ENCODE measurements at places on chromosomes 5 and 9.

- no peak for DNase-seq
Observed at GRCh38 chr9:98907055-98907454, 36.7 kb upstream of the COL15A1 start.

DNA sequence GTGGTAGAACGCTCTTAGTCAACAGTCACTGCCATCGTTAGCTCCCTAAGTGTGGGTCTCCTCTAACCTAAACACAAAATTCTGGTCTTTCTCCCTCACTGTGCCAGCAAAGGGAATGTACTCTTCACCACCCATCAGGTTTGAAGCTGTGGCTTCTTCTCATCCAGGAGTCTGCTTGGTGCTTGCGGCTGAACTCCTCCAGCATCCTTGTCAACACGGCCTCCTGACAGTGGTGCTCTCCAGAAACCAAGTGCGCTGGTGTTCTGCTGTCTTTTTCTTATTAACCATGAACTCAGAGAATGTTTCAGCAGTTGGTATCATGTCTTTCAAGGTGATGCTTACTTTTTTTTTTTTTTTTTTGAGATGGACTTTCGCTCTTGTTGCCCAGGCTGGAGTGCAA, 23.9 kb upstream of the LPCAT1 start:
- no peak for DNase-seq

DNA sequence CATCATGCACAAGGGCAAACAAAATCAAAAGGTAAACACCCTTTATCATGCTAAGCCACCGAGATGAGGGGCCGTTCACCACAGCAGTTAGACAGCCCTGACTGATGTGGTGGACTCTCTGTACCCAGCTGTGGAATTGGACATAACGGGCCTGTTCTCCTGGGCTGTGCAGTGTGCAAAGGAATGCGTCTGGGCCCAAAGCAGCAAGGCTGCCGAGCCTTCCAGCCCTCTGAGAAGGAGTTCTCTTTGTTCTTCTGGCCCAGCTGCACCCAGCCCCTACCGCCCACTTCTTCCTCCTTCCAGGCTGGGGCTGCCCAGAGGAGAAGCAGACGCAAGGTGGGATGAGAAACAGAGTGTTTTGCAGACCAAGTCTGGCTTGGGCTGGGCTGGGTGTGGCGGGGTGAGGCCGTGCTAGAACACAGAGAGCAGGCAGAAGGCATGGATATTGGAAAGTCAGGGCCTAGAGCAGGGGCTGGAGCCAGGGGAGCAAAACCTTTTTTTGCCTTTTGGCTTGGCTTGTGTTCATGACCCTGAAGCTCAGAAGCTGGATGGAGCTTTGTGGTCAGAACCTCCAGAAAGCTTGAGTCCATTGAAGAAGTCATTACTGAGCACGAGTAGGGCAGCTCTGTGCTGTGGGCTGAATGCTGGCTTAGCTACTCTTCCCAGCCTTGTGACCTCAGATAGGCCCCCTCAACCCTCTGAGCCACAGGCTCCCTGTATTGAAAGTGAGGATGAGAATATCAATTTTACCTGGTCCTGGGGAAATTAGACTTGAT, 49.8 kb upstream of the SH3PXD2B start:
- no peak for DNase-seq

DNA sequence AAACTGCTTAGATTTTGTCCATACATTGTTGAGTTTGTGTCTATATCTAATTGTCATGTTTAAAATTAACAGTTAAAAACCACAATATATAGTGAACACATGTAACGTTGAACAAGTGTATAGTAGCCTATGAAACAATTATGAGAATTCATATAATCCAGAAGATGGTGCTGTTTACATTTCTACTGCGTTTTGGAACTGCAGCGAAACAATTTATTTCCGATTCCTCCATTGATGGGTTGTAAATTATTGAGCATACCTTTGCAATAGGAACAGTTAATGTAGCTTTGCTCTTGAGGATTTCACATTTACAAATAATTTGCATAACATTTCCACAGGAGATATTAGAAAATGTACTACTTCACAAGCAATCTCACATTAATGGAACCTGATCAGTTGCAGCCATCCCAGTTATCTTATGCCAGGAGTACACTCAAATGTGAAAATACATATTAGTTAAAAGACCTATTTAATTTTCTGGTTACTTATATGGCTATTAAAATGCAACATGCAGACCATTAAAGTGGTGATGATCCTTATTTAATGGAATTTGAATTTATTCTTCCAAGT, 411.8 kb downstream of the CDH10 start:
- no peak for DNase-seq

GRCh38 chr5:111635151-111635902, 121.7 kb downstream of the NREP start:
- no peak for DNase-seq

DNA sequence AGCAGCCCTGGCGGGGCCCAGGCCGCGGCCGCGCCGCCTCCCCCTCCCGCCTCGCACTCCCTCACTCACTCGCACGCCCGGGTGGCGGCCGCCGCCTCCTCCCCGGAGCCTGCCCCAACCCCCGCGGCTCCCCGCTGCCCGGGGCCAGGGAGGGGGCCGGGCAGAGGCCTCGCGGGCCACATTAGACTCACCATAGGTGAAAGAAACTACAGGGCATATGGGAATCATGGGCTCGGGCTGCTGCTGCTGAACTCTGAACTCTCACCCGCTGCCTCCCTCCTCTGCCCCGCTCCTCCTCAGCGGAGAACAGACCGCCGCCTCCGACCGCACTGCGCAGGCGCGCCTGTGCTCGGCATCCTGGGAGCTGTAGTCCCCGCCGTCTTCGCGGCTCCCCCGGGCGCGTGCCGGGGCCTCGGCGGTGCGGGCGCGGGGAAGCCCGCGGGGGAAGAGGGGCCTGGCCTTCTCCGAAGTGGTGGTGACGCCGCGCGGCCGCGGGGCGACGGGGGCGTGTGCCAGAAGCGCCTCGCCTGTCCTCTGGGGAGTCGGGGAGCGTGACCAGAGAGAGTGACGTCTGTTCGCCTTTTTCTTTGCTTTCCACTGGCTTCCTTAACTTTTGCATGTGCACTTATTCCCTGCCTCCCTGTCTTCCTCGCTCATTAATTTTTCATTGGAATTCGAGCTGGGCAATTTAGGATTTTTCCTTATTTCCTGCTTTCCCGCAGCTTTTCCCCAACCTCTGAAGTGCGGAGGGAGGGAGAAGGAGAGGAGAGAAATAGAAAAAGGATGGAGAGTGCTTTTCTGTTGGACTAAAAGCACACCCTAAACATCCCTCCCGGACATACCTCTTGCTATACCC, at the start of gene ZFR:
Gene ZFR (minus strand): TSS at position 310 of the 856 bp plus-strand sequence. CDS start 82 bp downstream, at position 228.
- DNase-seq, result peak; percentile 97

- no peak for DNase-seq
Observed at GRCh38 chr5:139222346-139222745, 24.2 kb upstream of the SIL1 start.

DNA sequence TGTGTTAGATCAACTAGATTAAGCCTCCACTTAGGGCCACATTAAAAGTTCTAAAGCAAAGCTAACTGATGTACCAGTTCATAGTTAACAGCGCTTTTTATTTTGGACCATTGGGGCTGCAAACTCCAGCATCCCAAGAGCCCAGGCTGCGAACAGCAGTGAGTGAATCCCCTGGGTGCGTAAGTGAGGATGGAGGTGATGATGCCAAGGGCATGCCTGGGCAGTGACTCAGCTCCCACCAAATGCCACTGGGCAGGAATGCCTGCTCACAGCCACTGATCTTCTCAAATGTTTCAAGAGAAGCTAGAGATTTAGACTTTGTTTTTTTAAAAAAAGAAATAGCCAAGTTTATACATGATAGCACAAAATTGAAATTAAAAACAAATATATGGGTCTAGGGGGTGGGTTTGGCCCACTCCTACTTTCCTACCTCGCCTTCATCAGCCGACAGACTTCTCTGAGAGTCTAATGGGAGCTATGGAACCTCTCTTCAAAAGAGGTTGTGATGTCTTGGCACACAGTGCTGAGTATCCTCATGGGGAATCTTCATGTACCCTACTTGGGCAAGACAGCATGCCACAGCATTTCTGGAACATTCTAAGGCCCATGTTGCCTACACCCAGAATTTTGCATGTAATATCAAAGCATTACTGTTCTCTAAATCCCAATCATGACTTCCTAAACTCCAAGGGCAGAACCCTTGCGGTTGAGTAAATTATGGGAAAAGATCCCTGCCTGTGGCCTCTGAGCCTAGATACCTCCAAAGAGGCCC, 398.1 kb downstream of the EBF1 start:
- DNase-seq, result no peak

DNA sequence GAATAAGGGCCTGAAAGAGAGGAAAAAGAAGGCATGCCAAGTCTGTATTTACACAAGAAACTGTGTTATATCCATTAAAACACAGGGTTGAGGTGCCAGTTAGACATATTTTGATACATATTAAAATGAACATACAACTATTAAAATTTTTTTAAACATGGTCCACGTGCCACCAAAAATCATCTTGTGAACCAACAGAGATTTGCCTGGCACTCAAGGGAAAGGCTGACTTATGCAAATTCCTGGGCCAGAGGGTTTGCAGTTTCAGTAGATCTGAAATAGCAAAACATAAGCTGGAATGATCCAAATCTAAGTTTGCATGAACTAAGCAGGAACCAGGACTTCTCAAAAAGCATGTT, 168.7 kb downstream of the SLIT3 start:
- DNase-seq, result no peak

GRCh38 chr9:133993635-133994253, 1.6 kb upstream of the VAV2 start:
- no peak for DNase-seq

DNA sequence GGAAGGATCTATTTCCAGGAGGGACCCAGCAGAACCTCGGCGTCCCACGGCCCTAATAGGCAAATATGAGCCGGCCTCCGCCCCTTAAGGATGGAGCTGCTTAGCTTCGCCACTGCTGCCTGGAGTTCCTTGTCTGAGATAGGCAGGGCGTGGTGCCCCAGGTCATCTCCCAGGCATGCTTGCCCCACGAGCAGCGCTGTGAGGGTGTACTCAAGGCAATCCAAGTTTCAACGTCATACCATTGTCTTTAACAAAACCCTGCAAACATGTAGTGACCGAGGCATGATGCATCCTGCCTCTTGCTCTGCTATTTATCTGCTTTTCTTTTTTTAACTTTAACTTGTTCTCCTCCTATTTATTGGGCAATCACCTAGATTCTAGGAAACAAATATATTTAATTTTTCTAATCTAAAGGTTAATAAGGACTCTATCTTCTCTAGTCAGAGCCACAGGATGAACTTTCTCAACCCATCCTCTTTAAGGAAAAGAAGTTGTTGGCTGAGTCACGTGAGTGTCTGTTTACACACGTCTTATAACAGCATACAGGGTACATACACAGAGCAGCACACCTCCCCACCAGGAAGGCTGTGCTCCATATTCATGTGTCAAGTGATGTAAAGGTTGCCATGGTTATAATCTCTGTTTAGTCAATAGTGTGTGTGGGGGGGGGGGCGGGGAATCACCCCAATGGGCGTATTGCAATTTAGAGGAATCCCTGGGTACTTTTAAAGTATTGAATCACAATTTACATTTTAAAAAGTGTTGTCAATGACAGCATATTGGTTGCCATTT, 27.3 kb upstream of the ZSWIM6 start:
- peak; percentile 10 for DNase-seq

DNA sequence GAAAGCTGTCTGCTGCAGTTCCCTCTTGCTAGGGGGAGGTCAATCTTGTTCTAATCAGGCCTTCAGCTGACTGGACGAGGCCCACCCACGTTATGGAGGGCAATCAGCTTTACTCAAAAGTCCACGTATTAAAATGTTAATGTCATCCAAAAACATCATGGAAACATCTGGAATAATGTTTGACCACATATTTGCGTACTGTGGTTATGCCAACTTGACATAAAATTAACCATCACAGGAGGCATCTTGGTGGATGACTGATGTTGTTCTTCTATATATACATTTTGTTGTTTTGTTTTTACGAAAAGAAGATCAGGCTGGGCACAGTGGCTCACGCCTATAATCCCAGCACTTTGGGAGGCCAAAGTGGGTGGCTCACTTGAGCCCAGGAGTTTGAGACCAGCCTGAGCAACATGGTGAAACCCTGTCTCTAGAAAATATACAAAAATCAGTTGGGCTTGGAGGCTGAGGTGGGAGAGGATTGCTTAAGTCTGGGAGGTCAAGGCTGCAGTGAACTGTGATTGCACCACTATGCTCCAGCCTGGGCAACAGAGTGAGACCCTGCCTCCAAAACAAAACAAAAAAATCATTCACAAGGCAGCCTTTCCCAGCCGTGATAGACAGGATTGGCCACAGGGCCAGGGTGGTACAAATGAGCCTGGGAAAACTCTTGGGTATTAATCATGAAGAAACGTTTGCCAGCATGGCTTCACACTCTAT, 33.8 kb upstream of the PRXL2C start:
- no peak for DNase-seq

DNA sequence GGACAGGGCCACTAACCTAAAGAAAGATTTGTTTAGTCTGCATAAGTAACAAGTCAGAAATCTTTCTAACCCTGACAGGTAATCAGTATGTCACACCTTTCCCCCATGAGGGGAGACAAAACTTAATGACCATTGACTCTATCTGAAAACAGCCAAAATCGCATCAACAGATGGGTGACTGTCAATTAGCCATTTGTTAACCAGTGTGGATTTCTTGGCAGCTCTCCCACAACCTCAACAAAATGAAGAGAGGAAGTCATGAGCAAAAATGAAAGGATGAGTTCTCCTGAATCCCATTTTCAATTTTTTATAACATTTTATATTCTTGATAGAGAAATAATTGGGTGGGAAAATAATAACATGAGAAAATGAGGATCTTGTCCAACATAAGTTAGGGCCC, 84.6 kb upstream of the SNX2 start:
- DNase-seq, result no peak

- DNase-seq, result no peak
Observed at GRCh38 chr5:154573011-154573410, 95.0 kb upstream of the HAND1 start.

DNA sequence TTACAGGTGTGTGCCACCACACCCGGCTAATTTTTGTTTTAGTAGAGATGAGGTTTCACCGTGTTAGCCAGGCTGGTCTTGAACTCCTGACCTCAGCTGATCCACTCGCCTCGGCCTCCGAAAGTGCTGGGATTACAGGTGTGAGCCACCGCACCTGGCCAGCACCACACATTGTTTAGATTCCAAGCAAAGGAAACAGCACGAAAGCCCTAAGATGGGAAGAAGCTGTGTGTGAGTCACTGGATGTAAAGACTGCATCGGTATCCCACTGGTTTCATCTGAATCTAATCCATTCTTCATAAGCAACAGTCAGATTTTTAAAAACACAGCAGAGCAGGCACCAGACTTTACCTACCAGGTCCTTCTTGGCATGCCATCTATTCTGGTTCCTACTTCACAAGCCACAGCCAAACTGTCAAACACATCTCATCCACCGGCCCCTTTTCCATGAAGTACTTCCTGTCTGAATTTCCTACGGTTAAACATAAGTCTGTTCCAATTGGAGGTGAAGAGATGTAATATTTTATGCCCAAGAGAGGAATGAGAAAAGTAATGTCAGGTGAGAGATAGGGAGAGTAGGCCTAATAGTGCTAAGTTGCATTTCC, 17.4 kb downstream of the UBTD2 start:
- DNase-seq, result no peak

- no peak for DNase-seq
Observed at GRCh38 chr9:105912863-105913516, 218.6 kb downstream of the TMEM38B start.

DNA sequence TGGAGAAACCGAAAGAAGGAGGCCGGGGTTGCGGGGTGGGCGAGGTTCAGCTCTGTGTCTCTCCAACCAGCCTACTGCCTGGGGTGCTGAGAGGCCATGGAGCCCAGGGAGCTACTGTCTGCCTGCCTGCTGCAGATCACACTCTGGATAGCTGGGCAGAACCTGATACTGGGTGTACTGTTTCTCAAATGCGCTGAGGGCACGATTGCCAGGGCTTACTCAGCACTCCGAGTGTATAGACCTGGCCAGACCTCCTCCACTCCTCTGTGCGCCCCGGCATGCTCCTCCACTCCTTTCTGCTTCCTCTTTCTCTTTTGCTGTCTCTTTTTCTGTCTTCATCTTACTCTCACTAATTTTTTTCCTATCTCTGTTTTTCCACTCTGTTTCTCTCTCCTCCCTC, 215.1 kb downstream of the PAPPA start:
- no peak for DNase-seq

Data from K562 (cell line).